ENCODE measurements at places on chromosomes 5 and 9.

DNA sequence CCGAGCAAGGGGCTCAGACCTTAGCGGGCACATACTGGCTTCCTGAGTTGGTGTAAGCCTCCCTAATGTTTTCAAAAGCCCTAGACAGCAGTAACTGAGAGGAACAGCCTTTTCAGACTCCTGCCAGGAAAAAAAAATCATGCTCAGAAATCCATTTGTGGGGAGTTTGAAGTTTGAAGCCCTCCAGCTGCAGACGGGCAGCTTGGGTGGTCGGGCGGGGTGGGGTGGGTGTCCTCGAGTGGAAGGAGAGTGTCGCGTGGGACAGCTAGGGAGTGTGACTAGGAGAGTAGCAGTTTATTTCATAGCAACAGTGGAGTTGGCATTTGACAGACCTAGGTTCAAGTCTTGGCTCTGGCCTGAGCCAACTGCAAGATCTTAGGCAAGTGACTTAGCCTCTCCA lies 90.7 kb upstream of the PITX1 start:
- no peak for DNase-seq

DNA sequence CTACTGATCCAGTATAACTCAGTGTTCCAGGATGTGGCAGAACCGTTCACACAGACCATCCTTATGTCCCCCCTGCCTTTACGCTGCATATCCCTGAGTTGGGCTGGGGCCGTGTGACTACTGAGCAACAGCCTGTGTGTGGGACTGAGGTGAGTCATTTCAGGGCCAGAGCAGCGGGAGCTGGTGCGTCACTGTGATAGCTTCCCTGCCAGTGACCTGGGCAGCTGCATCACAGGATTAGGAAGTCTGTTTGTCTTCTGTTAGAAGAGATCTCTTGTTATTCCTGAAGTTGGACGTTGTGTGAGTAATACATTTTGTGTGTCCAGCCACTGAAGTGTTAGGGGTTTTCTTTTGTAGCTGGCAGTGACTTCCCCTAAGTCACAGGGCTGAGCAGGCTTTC lies 35.6 kb downstream of the TPPP start:
- DNase-seq: peak; percentile 42

DNA sequence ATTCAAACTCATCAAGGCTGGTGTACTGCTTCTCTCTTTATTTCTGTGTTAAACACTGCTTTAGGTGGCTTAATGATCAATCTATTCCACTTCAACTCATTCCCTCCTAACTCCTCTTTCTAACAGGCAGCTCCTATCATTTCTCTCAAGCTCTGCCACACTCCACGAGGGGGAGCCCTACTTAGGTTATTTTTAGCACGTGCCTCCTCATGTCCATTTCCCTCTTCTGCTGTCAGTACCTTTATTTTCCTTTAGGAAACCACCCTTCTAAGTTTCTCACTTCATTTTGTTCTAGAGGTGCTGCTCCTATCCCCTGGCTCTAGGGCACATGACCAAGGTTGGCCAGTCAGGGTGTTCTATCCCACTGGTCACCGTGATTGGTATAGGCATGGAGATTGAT lies 6.7 kb upstream of the BRINP1 start:
- DNase-seq: no peak

GRCh38 chr9:108569624-108570023 lies 286.2 kb downstream of the ACTL7B start:
- DNase-seq: no peak

GRCh38 chr9:9881692-9882091 lies 731.1 kb downstream of the PTPRD start:
- DNase-seq: no peak

GRCh38 chr9:9412241-9412640 lies 1200.6 kb downstream of the PTPRD start:
- no peak for DNase-seq

DNA sequence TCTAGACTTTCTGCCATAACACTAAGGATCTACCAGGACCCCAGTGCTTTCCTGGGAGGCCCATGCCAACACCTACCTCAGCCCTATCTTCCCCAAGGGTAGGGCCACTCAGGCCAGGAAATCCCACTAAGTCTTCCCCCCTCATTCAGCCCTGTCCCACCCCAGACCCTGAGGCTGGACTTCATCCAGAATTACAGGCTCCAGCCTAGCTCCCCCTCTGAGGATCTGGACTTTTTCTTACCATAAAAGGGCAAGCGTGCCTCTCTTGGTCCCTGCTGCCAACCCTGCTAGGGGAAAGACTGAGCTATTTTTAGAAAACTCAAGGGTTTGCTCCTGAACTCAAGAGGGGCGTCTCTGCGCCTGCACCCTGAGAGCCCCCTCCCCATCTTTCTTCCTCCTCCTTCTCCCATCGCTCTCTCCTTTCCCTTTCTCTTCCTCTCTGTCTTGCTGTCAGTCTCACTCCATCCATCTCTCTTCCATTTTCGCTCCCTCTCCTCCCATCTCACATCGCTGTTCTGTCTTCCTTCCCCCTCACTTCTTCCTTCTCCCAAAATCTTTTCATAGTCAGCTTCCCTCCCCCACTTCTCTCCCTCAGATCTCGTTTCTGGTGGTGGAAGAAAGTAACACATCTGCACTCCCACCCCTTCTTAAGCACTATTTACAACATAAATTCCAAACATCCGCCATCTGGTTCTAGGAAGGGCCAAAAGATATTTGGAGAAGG lies 38.1 kb upstream of the IL17B start:
- no peak for DNase-seq

- no peak for DNase-seq
Measured at GRCh38 chr9:81182431-81182830, 506.9 kb downstream of the TLE1 start.

DNA sequence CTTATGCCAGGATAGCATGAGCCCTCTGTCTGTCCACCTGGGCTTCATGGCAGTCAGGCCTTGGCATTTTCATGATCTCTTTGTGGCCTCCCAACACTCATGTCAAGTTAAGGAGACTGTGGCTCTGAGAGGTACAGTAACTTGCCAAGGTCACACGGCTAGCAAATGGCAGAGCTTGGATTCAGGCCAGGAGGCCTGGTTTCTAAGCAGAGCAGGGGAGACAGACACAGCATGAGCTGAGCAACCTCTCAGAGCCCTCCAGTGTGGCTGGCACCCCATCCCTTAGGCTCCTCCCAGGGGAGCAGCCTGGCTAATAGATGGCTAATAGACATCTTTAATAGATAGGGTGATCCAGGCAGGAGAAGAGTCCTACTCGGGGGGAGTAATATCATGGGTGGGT lies 4.1 kb downstream of the SYNPO start:
- DNase-seq: no peak

GRCh38 chr9:76594764-76595424 lies 135.9 kb downstream of the GCNT1 start:
- no peak for DNase-seq

GRCh38 chr5:164741376-164741775 lies 1236.0 kb downstream of the MAT2B start:
- DNase-seq: no peak

GRCh38 chr5:83900306-83900705 lies 179.7 kb upstream of the HAPLN1 start:
- DNase-seq: no peak

DNA sequence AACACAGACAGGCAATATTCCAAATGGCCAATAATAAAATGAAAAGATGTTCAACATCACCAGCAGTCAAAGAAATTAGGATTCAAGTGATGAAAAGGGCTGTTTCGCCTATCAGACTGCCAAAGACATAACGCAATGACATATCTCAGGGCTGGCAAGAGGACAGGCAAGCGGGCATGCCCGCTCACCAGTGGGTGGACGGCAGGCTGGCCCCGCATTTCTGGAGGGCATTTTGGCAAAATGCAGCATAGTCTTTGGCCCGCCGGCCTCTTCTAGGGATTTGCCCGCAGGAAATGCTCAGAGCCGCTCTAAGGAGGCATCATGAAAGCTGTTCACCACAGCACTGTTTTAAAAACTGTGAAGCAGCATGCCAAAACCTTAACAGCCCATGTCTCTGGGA lies 1.4 kb upstream of the PPP1R26 start:
- DNase-seq: no peak

- DNase-seq: no peak
Measured at GRCh38 chr9:32294106-32294505, 90.3 kb upstream of the ACO1 start.

DNA sequence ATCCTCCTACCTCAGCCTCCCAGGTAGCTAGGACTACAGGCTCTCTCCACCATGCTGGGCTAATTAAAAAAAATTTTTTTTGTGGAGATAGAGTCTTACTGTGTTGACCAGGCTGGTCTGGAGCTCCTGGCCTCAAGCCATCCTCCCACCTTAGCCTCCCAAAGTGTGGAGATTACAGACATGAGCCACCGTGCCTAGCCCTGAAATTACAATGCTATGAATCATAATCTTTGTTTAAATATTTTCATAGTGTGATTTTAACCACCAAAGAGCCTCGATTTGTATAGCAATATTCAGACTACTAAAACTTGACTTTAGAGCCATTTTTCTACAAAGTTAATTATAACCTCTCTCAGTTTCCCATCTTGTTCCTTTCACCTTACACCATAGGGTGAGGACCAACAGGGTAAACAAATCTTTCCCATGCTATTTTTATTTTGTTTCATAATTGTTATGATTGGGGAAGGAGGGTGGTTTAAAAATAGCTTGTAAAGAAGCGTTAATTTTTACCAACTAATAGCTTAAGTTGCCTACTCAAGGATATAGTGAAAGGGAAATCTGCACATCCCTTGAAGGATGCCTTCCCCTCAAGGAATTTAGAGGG lies 32.7 kb downstream of the UBE2D2 start:
- no peak for DNase-seq

- no peak for DNase-seq
Measured at GRCh38 chr5:138528744-138529469, 14.1 kb downstream of the ETF1 start.
